Effector CD8-positive, alpha-beta T cell (primary cell): ENCODE measurements at places on chromosomes 16 and 17.

DNA sequence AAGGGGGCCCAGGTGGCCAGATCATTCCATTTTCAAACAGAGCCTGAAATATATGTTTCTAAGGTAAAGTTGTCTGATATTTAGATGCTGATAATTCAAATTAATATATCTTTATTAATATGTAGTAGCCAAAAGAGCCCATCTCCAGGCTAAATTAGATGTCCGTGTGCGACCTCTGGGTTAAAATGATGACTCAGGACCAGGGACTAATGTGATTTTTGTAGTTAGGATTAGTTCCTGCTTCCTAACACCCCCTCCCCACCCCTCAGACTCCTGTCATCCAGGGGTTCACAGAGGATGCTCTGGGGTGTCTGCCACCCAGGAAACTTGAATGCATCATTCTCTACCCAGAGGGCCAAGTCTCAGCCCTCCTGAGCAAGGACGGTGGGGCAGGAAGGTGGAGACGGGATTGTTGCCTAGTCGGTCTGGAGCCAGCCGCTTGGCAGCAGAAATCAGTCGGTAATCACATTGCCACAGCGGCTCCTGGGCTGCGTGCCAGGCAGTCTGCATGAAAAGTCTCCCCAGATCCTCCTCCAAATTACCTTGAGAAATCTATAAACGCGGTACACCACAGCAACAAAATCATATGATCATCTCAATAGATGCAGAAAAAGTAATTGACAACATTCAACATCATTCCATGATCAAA, 29.8 kb downstream of the CNGB1 start:
- no peak for DNase-seq

DNA sequence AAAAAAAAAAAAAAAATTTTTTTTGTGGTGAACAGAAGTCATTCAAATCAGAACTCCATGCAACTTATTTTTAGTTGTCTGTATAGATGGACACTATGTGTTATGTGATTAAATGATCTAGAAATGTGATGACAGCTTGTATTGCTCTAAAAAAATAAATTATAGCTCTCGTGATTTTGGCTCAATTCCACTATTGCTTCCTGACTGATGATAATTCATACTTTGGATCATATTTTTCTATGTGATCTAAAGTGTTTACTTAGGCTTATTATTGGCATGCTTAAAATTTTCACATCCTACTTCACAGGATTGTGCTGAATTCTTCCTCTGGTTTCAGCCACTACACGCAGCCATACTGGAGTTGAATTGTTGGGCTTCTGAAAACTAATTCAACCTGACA, 76.8 kb downstream of the RPGRIP1L start:
- no peak for DNase-seq

GRCh38 chr16:51057969-51058337, 93.1 kb downstream of the SALL1 start:
- no peak for DNase-seq

GRCh38 chr16:85152414-85153030, 40.2 kb upstream of the CIBAR2 start:
- DNase-seq = no peak

GRCh38 chr17:67244431-67245072, 444 bp downstream of the HELZ start:
- no peak for DNase-seq

DNA sequence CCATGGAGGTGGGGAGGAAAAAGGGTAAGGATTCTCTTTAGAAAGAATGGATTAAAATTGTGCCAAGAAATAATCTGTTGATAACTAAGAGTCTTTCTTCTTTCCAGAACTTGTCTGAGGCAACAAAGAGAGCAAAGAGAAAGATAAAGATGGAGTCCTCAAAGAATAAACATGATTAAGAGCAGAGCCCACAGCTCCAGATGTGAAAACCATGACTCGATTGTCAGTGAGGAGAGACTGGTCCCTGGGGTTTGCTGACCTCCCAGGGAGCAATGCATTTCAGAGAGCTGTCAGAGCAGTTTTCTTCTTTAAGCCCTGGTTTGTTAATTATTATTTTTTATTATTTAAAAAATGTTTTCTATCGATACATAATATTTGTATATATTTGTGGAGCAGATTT, 74.6 kb downstream of the TMEM100 start:
- no peak for DNase-seq

DNA sequence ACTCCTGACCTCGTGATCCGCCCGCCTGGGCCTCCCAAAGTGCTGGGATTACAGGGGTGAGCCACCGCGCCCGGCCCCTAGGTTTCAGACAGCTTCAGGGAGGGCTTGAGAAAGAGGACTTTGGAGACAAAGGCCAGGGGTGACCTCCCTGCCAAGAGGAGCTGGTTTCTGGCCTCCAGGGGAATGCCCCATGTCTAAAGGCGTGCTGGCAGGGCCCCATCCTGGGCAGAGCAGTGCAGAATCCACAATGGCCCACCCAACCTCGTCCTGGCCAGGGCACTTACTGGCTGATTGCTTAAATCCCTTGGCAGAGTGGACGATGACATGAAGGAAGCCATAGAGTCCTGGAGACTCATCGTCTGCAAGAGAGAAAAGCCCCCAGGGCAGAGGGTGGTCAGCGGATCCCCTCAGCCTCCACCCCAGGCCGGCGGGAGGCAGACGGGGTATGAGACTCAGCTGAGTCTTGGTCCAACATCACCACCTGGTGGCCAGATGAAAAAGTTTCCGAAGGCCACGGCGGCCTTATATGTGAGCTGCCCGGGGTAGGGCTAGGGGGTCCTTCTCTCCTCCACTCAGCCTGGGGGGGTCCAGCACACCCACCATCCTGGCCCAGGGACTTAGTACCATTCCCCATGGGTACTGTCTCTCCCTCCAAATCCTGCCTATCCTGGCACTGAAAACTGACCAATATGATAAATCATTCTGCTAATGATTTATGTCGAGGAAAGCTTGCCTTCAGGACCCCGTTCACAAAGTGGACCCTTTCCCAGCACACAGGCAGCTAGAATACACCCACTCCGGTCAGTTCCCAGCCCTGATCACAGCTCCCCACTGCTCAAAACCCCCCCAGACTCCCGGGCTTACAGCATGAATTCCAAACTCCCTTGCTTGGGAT, 59.1 kb downstream of the TIMM22 start:
- DNase-seq = peak; percentile 18

DNA sequence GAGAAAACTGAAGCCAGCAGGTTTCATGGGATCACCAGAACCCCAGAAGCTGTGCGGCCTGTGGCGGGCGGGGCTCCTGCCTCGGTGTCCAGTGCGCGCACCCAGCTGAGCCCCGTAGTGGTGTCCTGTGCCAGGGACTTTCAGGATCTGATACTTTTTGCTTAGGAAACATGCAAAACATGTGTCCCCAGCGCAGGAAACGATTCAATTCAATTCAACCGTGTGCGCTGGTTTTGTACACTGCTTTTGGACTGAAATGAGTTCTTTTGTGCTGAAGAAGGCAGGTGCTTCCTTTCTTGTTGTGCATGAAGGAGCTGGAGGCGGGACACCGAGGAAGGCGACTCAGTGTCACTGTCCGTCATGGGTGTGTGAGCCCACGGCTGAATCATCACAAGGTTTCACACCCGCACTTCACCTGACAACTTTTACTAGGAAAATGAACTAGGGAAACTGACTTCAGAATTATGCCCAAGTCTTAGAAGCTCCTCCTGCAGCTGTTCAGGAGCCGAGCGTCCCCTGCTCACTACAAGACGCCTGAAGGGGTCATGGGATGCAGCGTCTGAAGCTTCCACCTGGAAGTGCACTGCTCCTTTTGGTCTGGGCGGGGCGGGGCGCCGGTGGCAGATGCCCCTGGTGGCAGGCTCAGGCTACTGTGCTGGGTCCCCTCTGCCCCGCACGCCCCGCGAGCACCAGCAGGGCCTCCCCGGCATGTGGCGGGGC, 31.4 kb upstream of the ZNF750 start:
- DNase-seq = no peak
